ENCODE measurements at places on chromosomes 16 and 17.

DNA sequence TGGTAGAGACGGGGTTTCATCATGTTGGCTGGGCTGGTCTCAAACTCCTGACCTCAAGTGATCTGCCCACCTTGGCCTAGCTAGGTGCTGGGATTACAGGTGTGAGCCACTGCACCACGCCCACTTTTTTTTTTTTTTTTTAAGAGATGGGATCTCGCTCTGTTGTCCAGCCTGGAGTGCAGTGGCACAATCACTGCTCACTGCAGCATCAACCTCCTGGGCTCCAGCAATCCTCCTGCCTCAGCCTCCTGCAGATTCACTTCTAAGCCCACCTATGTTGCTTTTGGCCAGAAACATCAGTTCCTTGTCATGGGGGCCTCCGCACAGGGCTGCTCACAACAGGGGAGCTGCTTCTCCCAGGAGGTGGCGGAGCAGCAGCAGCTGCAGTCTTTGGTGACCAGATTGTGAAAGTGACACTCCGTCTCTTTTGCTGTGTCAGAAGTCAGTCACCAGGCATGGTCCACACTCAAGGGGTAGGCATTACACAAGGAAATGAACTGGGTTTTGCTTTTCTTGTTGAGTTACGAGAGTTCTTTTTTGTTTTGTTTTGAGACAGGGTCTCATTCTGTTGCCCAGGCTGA is 4.5 kb upstream of the NME4 start:
- no peak for DNase-seq

- no peak for DNase-seq
These were observed 56.8 kb downstream of the ZZEF1 start for GRCh38 chr17:4086041-4086483.

DNA sequence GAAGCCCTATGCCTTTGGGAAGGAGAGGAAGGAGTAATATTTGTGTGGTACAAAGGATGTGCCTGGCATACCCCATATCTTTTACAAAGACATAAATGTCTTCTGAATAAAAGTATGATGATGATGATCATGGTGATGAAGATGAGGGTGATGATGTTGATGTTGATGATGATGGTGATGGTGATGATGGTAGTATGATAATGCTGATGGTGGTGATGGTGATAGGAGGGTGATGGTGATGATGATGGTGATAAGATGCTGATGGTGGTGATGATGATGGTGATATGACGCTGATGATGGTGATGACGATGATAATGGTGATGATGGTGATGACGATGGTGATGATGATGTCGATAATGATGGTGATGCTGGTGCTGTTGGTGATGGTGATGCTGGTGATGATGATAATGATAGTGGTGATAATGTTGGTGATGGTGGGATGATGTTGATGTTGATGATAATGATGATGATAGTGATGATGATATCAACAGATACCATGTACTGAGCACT is 684.2 kb downstream of the WWOX start:
- DNase-seq, result no peak

GRCh38 chr16:84329016-84329415 is 34.3 kb downstream of the WFDC1 start:
- DNase-seq, result no peak

- DNase-seq, result no peak
These were observed 242.3 kb upstream of the ZFHX3 start for GRCh38 chr16:73290258-73290657.

DNA sequence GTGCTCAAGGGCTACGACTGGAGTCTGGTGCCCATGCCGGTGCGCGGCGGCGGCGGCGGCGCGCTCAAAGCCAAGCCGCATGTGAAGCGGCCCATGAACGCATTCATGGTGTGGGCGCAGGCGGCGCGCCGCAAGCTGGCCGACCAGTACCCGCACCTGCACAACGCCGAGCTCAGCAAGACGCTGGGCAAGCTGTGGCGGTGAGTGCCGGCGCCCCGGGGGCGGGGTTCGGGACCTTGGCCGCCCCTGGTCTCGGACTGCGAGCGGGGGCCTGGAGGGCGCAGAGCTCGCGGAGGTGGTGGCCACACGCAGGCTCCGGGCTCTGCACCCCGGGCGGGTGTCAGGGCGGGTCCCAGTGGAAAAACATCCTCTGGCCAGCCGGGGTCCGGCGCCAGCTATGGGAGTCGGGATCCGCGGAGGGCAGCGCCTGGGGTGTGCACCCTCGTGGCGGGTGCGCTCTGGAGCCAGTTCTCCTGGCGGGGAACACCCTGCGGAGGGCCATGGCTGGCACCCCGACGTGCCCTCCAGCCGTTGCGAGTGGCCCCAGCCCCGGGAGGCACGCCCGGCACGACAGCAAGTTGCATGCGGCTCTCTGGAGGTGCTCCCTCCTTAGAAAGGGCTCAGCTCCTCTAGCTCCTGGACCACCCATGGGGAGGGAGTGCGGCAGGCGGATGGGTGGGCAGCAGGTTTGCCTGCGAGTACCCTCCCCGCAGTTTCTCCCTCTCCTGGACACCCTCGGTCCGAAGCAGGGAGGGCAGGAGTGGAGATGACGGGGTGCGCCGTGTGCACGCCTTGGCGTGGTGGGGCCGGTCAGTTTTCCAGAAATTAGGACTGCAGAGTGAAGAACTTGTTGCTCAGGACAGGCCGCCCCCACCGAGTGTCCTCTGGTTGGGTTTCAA is 824 bp downstream of the SOX8 start:
- DNase-seq, result no peak

- DNase-seq, result no peak
These were observed 54.6 kb downstream of the ACTG1 start for GRCh38 chr17:81457917-81458555.

- DNase-seq, result no peak
These were observed 32.7 kb downstream of the GNA13 start for GRCh38 chr17:65023791-65024190.

- no peak for DNase-seq
These were observed 87.3 kb upstream of the NACA2 start for GRCh38 chr17:61678339-61678738.

DNA sequence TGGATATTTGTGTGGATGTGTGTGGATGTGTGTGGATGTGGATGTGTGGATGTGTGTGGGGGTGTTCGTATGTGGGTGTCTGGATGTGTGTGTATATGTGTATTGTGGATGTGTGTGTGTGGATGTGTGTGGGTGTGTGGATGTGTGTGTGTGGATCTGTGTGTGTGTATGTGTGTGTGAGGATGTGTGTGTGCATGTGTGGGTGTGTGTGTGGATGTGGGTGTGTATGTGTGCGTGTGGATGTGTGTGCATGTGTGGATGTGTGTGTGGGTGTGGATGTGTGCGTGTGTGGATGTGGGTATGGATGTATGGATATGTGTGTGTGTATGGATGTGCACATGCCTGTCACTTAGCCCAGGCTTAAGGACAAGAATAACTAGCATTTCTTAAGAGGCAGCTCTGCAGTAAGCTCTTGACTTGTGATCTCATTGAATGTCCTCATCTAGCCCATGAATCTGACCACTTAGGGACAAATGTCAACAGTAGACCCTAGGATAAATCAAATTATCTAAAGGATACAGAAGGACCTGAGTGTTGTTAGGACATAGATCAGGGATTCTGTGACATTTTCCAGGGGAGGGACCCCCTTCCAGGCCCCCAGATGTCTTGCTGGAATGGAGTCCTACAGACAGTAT is 83.5 kb downstream of the BMERB1 start:
- DNase-seq, result no peak

DNA sequence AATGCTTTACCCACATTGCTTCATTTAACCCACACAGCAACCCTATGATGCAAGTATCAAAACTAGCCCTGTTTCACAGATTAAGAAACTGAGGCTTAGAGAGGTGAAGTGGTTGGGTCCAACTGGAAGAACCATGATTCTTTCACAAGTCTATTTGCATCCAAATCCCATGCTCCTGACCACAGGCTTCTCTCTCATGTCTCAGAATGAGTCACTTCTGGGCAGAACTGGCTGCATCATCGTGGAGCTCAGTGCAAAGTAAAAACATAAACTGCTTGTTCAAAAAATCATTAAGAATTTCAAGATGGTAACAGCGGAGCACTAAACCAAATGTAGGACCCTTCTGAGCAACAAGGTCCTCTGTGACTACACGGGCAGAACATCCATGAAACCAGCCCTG is 20.2 kb upstream of the CES1 start:
- no peak for DNase-seq

GRCh38 chr17:79936641-79937381 is 97.6 kb upstream of the CBX4 start:
- DNase-seq, result no peak

DNA sequence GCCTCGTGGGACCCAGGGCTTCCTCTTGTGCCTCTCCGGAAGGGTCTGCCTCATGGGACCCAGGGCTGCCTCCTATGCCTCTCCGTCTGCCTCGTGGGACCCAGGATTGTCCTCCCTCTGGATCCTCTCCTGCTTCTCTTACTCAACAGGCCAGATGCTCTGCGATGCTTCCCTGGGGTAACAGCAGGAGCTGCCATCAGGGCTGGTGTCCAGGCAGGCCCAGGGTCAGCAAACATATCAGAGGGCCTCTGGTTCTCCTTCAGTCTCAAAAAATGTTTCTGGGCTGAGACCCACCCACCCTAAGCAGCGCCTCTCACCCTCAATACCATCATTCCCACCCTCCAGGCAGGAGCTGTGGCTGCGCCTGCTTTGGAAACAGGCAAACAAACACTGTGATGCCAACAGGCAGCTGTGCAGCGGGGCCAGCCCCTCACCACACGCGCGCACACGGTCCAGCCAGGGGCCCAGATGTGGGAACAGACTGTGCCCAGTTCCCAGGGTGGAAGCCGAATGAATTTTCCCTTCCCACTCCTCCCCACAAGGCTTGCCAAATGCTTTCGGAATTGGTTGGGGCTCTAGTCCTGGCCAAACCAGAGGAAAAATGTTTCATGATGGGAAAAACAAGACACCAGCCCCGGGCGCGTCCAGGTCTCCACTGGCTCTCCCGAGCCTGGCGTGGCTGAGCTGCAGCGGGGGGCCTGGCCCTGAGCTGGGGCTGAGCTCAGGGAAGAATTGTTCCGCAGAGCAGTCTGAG is 11.3 kb downstream of the TIMM22 start:
- no peak for DNase-seq

DNA sequence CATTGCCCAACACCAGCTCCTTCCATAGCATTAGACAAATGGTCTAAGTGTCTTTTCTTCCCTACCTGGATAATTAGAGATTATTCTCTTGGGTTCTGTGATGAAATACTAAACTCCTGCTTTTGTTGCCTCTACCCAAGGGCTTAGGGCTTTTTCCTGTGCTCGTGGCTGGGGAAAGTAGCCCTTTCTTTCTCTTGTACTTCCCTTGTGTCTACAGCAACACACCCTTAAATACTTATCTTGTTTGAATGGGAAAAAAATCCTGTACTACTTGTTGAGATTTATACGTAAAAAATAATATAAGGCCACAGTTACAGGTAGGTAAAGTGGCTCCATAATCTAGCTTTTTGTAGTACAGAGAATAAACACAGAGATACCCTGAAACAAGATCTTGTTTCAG is 7.0 kb upstream of the NACA2 start:
- DNase-seq, result no peak

- no peak for DNase-seq
These were observed 6.6 kb downstream of the NDRG4 start for GRCh38 chr16:58506241-58507194.

GRCh38 chr17:78300962-78301820 is 58.7 kb downstream of the SOCS3 start:
- DNase-seq, result no peak

DNA sequence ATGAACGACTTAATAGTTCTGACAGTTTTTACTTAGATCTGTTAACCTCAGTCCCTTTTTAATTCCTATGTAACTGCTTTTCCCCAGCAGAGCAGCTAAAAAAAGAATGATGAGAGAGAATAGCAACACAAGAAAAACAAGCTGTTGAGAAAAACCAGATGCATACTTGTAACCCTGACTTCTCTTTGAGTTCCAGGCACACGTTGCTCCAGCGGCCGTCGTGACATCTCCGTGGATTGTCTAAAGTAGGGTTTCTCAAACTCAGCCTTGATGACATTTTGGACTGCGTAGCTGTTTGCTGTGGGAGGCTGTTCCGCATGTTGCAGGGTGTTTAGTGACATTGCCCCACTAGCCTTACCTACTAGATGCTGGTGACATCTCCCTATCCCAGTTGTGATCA is 324.0 kb downstream of the SNX29 start:
- DNase-seq, result no peak

- no peak for DNase-seq
These were observed 6.4 kb upstream of the ARL4D start for GRCh38 chr17:43392397-43392796.

GRCh38 chr17:10579270-10579669 is 29.8 kb upstream of the MYH2 start:
- no peak for DNase-seq

- no peak for DNase-seq
These were observed 4.6 kb downstream of the HAGH start for GRCh38 chr16:1821861-1822611.

GRCh38 chr17:45783593-45784292 is 377 bp upstream of the CRHR1 start:
- no peak for DNase-seq

DNA sequence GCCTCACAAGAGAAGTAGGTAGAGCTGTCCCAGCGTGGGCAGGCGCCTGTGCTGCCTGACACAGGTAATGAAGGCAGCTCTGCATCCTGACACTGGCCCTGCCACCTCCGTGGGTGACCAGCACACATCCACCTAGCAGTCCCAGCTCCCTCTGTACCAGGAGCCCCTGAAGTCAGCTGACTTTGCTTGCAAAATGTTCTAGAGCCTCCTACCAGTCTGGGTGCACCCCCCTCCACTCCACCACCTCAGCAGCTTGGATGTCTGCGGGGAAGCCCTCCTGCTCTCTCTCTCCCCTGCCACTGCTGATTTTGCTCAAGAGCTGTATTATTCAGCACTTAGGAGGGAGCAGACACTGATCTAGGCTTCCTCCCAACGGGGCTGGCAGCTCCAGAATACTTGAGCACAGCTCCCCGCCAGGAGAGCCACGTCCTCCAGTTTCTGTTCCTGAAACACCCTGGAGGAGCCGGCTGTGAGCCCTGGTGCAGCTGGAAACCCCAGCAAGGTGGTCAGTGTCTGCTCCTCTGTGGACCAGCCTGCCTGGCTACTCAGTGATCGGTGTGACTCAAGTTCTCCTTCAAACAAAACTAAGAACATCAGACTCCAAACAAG is 1.0 kb downstream of the RNF166 start:
- DNase-seq, result no peak

GRCh38 chr17:79630821-79631639 is 20.2 kb upstream of the RBFOX3 start:
- DNase-seq, result no peak

GRCh38 chr16:3656491-3657468 is 2.3 kb downstream of the DNASE1 start:
- no peak for DNase-seq

DNA sequence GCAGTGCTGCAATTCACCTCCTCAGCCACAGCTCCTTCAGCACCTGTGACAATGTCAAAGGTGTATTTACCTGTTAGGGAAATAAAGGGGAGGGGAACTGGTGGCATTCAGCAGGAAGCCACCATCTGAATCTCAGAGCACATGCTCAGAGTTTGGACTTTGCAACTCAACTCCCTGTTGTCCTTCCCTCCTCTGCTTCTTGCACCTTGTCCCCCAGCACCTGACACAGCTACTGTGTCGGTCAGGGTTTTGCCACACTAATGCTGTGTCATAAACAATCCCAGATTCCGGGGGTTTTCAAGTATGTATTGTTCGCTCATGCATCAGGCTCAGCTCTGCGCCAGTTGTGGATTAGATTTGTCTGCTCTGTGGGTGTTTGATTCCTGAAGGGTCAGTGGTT is 43.7 kb downstream of the HSBP1 start:
- no peak for DNase-seq
